Activated CD8-positive, alpha-beta T cell treated with anti-CD3 and anti-CD28 coated beads, Interleukin-2, amount 10 ng/mL, durations not matched to agents 7 days and 5 days (primary cell): ENCODE measurements at places on chromosomes 4 and X. TPM values are rescaled to one million over a fixed set of nuclear protein-coding genes. Genes with fewer than 3 reads are reported as not detected.

DNA sequence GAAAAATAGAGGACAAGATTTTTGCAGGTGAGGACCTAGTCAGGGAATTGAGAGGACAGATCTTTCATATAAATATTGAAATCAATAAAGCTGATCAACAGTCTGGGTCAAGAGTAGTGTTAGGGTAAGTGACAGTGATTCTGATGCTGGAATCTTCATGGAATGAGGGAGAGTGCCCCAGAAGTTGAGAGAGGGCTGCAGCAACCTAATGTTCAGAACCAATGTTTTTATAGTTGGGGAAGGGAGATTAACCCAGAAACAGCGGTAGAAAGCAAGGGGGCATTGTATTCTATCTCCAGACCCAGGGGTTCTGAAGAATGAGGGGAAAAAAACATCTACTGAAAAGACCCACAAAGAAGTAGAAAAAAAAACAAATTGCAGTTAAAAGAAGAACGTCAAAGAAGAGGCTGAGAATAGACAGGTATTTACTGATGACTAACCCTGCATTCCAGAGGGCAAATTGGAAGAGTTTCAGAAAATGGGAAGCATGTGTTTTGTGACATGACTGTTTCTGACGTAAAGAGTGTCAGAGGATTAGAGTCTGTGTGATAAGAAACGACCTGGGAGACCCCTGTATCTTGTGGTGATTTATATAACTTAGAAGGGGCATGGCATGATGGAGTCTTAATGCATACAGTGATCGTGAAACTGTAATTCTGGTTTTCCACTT lies 819.6 kb upstream of the EPHA5 start:
- H3K36me3 ChIP-seq, result no peaks in the 10 kb centered on the region
- no peak for DNase-seq
- H3K27ac ChIP-seq, result no peak overlapping the region
- H3K4me1 ChIP-seq, result no peaks in the 10 kb centered on the region
- H3K4me3 ChIP-seq, result no peak overlapping the region

DNA sequence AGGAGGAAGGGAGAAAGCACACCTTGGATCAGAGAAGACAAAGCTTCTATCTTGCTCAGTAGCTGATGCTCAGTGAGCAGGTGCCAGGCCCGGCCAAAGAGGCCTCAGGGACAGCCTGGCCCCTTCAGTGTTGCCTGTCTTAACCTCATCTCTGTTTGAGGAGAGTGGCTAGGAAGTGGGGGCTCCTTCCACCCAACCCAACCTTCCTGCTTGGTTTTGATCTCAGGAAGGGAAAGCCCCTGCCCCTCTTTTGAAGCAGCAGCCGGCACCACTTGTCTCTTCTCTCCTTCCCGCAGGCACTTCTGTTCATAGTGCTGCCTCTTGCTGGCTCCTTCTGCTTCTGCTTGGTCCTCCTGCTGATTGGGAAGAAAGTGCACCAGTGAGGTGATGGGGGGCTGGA lies 2.4 kb upstream of the AFF2 start:
- no peak overlapping the region for H3K27ac ChIP-seq
- H3K4me1 ChIP-seq, result peaks cover 19% of the 10 kb centered on the region
- no peaks in the 10 kb centered on the region for H3K36me3 ChIP-seq
- DNase-seq, result no peak

DNA sequence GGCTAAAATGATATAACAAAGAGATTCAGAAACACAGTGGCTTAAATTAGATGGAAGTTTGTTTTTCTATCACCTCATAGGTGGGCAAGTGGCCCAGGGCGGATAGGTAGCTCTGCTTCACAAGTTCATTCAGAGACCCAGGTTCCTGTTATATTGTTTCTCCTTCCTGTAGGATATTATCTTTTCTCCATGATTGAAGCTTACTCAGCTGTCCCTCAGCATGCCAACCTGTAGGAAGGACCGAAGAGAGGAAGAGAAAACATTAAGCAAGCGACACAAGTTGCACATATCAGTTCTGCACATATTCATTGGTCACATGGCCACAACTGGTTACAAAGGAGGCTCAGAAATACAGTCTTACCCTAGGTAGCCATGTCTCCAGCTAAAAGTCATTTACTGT lies 6.9 kb downstream of the KLHL5 start:
- H3K36me3 ChIP-seq, result peaks cover 3% of the 10 kb centered on the region
- DNase-seq, result no peak
- H3K27ac ChIP-seq, result no peak overlapping the region

DNA sequence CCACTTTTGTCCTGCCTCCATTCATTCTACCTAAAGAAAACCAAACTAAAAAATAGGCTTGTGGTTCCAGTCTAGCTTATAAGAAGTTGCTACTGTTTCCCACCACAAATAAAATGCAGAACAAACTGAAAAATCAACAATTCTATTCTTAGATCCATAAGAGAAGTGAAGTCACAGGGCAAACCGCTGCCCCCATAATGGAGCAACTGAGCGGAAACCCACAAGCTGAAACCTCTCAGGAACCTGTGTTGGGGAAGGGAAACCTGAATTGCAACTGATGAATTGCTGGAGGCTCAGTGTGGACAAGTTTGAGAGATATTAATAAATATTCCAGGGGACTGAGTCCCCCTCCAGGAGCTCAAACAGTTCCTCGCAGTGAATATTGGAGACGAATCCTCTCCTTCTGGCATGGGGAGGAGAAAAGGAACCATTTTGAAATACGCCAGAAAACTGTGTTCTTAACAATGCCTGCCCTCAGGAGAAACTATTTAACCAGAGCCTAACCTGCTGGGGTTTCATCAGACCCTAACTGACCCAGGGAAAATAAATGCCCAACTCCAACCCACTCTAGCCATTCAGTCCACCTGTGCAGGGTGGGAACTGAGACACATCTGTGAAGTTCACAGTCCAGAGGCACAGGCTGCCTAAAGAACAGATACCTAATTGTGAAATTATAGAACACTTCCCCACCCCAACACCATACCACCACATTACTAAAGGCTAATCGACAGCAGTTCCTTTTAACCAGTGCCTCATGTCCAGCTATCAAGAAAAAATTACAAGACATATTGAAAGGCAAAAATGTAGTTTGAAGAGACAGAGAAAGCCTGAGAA lies 22.8 kb upstream of the SH3RF1 start:
- H3K36me3 ChIP-seq, result no peaks in the 10 kb centered on the region
- no peak overlapping the region for H3K27ac ChIP-seq
- peak; percentile 24 for DNase-seq
- H3K4me1 ChIP-seq, result peaks cover 13% of the 10 kb centered on the region
- peaks cover 41% of the 10 kb centered on the region for H3K27me3 ChIP-seq
- no peak overlapping the region for H3K4me3 ChIP-seq

EIF1AX gene
- total RNA-seq, result 92.4 TPM

GNRHR gene
- total RNA-seq, result not detected

FABP2 gene
- not detected for total RNA-seq

DNA sequence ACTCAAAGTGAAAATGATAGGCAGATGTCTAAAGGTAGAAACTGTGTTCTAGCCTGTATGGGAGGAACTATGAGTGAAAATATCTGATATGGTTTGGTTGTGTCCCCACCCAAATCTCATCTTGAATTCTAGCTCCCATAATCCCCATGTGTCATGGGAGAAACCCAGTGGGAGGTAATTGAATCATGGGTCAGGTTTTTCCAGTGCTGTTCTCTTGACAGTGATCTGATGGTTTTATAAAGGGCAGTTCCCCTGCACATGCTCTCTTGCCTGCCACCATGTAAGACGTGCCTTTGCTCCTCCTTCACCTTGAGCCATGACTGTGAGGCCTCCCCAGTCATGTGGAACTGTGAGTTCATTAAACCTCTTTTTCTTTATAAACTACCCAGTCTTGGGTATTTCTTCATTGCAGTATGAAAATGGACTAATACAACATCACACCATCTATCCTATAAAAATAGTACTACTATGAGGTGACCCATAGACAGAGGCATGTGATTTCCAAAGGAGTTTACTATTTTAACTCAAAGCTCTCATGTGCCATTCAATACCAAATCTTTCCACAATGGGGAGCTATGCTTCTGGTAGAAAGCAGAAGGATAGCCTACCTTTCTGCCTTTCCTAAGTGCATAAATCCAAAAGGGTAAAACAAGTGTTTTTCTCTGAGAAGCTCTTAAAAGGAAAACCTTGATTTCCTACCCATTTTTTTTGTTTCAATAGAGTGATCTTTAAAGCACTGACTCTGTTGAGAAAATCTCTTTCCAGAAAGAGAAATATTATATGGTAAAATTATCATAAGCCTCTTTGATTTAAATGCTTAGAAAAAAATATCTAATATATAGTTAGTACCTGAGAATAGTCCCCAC lies 38.8 kb downstream of the SEC31A start:
- H3K36me3 ChIP-seq, result peaks cover 53% of the 10 kb centered on the region
- H3K27ac ChIP-seq, result no peak overlapping the region

- H3K36me3 ChIP-seq, result no peaks in the 10 kb centered on the region
- no peak for DNase-seq
- no peaks in the 10 kb centered on the region for H3K4me1 ChIP-seq
- H3K27me3 ChIP-seq, result peaks cover 5% of the 10 kb centered on the region
- no peak overlapping the region for H3K4me3 ChIP-seq
- H3K27ac ChIP-seq, result no peak overlapping the region
Observed at GRCh38 chr4:113339430-113339813, 290.0 kb downstream of the ANK2 start.

- H3K27me3 ChIP-seq, result peaks cover 11% of the 10 kb centered on the region
- H3K4me1 ChIP-seq, result no peaks in the 10 kb centered on the region
- H3K27ac ChIP-seq, result no peak overlapping the region
- no peaks in the 10 kb centered on the region for H3K36me3 ChIP-seq
Observed at GRCh38 chr4:109916027-109916409, 3.3 kb downstream of the EGF start.
